Renal pelvis (tissue), 12 donors: ENCODE measurements at places on chromosomes 13 and 19. TPM values are rescaled to one million over a fixed set of nuclear protein-coding genes. Genes with fewer than 3 reads are reported as not detected.

- DNase-seq, result peak; percentile 95
Measured at GRCh38 chr19:7535047-7535997, at the start of gene PNPLA6. Gene PNPLA6, plus strand, starts transcription at chr19:7535717. Its CDS starts 72 bp downstream, at chr19:7535789.

- no peak for DNase-seq
Measured at GRCh38 chr19:58560007-58560887, 1.8 kb upstream of the UBE2M start.

GRCh38 chr13:99983499-99984401 lies 2.2 kb downstream of the ZIC2 start:
- no peak for DNase-seq

DNA sequence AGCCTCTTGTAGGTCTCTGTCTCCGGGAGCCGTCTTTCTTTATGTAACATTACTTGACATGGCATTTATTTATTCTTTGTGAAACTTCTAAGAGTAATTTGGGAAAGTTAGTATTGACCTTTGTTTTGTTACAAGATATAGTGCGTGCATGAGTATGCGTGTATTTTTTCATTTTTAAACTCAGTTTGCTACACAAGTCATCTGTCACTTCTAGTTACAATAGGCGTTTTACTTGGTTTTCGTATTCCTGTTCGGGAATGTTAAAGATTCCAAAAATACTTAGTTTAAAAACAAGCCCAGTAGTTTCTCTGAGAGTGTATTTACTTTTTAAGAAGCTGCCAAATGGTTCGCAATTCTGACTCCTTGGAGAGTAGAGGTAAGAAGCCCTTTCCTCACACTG lies 3.2 kb downstream of the PDS5B start:
- DNase-seq, result no peak

GRCh38 chr13:109123971-109124370 lies 494.6 kb downstream of the MYO16 start:
- no peak for DNase-seq

- no peak for DNase-seq
Measured at GRCh38 chr19:58468216-58468839, 1.4 kb downstream of the ZNF324 start.

DNA sequence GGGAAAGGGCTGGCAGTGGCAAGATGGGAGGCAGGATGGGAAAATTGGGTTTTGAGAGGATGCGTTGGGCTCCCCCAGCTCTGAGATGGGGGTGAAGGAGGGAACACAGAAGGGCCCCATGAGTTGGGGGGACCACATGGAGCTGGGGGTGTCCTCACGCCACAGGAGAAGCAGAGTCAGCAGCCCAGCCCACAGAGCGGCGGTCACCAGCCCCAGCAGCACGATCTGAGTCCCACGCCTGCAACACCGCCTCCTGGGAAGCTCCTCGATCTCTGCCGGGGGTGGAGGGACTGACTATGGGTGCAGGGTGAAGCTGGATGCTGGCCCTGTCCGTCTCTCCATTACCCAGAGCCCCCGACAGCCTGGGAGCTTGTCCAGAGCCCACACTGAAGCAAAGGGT lies 3.3 kb downstream of the FCER2 start:
- no peak for DNase-seq

DNA sequence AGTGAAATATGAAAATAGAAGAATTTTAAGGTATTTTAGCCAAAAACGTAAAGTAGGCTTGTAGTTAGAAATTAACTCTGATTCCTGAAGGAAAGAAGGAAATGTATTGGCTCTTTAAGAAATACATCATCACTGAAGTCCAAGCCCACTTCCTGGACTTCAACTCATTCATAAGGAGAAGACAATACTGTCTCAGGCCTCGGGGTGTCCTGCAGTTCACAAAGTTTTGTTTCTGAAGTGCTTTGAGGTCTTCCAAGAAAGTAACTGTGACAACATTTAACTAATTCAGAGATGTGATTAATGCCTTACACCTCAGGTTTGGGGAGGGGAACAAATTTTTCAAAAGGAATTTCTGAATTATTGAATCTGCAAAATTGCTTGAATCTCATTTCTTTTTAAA lies 65.8 kb upstream of the STARD13 start:
- DNase-seq, result no peak

- peak; percentile 55 for DNase-seq
Measured at GRCh38 chr19:571566-571974, 826 bp upstream of the BSG start.

DNA sequence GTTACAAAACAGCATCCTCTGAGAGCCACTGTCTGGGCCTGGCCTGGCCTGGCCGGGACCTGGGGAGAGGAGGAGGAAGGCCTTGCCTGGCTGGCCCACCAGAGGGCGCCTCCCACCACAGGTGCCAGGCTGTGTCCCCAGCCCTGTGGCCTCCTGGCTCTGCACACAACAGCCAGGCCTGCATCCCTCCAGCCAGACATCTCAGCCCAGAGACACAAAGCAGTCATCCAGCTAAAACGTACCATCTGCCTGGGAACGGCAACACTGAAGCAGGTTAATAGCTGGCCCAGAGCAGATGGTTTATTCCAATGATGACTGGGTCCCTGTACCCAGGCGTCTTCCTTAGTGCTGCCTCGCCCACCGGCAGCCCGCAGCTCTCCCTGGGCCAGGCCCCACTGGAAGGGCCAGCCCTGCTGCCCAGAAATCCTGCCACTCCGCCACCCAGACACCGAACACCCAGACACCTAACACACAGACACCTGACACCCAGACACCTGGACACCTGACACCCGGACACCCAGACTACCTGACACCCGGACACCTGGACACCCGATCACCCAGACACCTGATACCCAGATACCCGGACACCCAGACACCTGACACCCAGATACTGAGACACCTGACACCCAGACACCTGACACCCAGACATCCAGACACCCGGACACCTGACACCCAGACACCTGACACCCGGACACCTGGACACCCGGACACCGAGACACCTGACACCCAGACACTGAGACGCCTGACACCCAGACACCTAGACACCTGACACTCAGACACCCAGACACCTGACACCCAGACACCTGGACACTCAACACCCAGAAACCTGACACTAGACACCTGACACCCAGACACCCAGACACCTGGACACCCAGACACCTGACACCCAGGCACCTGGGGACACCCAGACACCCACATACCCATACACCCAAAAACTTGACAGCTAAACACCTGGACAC lies 20.1 kb downstream of the C19orf12 start:
- peak; percentile 67 for DNase-seq

- no peak for DNase-seq
Measured at GRCh38 chr13:50104493-50104892, 89.2 kb downstream of the KCNRG start.

- no peak for DNase-seq
Measured at GRCh38 chr19:7230826-7231225, 63.4 kb downstream of the INSR start.

GRCh38 chr19:58218899-58219298 lies 9.8 kb upstream of the ZNF544 start:
- no peak for DNase-seq

DNA sequence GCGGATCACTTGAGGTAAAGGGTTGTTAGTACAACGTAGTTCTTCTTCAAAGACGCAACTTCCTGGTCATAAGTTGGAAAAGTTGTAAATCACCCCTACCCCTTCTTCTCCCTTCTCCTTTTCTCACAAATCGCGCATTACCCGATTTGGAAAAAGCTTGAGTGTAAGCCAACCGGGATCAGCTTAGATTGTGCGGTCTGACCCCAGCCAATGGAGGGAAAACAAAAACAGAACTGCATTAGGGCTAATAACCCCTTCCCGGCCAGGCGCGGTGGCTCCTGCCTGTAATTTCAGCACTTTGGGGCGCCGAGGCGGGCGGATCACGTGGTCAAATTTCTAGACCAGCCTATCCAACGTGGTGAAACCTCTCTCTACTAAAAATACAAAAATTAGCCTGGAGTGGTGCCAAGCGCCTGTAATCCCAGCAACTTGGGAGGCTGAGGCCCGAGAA lies 806 bp downstream of the ZNF90 start:
- peak; percentile 47 for DNase-seq

GRCh38 chr13:75652726-75653125 lies 16.6 kb downstream of the LMO7 start:
- DNase-seq, result no peak

DNA sequence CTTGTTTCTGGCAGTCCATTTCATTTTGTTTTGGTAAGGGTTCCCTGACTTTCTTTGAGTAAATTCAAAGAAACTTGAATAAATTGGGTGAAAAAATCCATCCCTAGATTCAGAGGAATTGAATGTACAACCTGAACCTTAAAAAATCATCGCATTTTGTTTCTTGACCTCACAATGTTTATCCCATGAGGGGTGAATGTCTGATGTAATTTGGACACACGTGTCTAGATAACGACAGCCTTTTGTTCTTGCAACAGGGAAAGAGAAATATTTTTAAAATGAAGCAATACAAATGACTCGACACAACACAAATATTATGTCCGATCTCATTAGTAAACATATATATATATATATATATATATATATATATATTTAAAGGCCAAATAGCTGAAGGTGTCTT lies 453.2 kb upstream of the ATXN8OS start:
- DNase-seq, result no peak

DNA sequence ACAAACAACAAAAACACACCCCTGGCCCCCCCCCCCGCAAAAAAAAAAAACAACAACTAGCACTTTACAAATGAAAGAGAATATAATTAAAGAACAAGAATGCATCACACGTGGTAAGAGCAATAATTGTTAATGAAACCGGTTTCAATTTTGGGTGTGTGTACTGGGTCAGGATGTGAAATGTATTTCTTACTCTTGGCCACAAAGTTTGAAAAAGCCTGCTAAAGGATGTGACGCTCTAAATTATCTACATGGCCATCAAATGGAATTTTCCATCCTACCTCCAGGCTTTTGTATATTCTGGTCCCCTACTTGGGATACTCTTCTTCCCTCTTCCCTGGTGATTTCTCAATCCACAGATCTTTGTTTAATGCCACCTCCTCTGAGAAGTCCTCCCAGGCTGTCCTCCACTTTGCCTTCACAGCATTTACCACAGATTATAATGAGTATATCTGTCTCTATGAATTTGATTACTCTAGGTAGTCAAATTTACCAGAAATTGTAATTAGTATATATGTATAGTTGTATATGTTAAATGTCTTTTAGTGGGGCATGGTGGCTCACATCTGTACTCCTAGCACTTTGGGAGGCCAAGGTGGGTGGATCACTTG lies 2.1 kb downstream of the SARS2 start:
- no peak for DNase-seq

DNA sequence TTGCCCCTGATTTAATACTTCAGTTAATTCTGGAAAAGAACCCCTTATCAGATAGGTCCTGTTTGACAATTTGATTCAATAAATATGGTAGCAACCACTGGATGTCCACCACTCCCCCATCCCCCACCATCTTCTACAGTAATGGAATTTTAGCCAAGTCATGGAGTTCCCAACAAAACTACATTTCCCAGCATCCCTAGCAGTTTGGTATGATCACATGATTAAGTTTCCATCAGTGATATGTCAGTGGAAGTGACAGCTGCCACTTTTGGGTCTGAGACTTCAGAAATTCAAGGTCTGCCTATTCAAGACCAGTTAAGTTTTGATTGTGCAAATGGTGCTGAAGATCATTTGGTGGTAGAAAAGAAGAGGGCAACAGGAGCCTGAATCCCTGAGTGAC lies 85.5 kb downstream of the CACNA1A start:
- DNase-seq, result no peak

- no peak for DNase-seq
Measured at GRCh38 chr13:41833201-41833600, 127.7 kb downstream of the VWA8 start.

DNA sequence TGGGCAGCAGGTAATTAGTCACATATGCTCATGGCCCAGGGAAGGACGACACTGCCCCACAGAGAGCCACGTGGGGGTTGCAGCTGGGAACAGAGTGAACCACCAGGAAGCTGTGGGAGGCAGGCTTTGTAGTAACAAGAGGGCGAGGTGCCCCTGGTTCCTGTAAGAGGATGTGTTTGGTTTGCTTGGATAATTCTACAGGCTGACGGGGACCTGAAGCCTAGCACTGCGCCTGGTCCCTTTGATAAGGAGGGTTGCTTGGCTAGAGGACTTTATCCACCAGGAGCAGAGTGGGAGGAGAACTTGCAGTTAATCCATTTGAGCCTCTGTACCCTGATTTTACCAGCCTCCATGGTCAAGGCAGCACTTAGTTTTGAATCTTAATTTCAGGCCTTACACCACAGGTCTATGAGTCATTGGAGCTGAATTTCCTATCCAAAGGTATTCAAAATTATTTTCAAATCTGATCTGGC lies 67.4 kb upstream of the CLDN10 start:
- DNase-seq, result no peak

DNA sequence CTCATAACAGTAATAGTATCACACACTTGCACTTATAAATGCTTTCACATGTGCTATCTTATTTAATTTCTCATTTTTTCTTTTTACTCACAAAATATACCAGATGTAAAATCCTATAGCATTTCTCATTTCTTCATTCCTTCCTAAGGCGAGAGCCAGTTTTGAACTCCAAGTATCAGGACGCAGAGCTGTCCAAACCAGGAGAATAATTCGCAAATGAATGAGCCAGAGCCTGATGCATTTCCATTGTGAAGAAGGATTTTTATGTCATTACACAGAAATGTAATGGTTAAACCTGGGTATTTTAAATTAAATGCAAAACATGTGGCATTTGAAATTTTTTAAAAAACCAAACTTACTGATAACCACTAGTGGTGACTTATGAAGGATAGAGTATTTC lies 244.3 kb downstream of the RGCC start:
- no peak for DNase-seq

- no peak for DNase-seq
Measured at GRCh38 chr13:107099661-107100060, 531.7 kb upstream of the ARGLU1 start.

Gene CEACAM20
- not detected for polyA plus RNA-seq

Gene CFD
- 3.9 TPM for polyA plus RNA-seq

Gene ZNF285
- 11.4 TPM for polyA plus RNA-seq

Gene STK11
- polyA plus RNA-seq, result 65.3 TPM

Gene RNF113B
- not detected for polyA plus RNA-seq

Gene RASL11A
- polyA plus RNA-seq, result 27.2 TPM

Gene TMIGD2
- polyA plus RNA-seq, result 0.69 TPM

Gene RFXAP
- polyA plus RNA-seq, result 10.1 TPM

Gene KLF1
- polyA plus RNA-seq, result 0.46 TPM

Gene OR7G1
- not detected for polyA plus RNA-seq

Gene SERTAD3
- polyA plus RNA-seq, result 36.5 TPM

Gene CYP4F12
- 1.2 TPM for polyA plus RNA-seq

Gene CGB2
- polyA plus RNA-seq, result not detected

Gene PTPRH
- 0.24 TPM for polyA plus RNA-seq

Gene CRX
- polyA plus RNA-seq, result 0.06 TPM

Gene GADD45B
- polyA plus RNA-seq, result 10.5 TPM

Gene ZNF540
- 6.8 TPM for polyA plus RNA-seq
